Activated T-cell treated with anti-CD3 and anti-CD28 coated beads, Interleukin-2, amount 50 U/mL, for 24 hours (primary cell): ENCODE measurements at places on chromosomes 4 and X.

- H3K4me1 ChIP-seq, result no peaks in the 10 kb centered on the region
- H3K27me3 ChIP-seq, result no peaks in the 10 kb centered on the region
- no peak overlapping the region for H3K4me3 ChIP-seq
- no peak for DNase-seq
Measured at GRCh38 chr4:94650690-94651089, 107.1 kb upstream of the BMPR1B start.

- no peaks in the 10 kb centered on the region for H3K4me1 ChIP-seq
- H3K27ac ChIP-seq, result no peak overlapping the region
- H3K4me3 ChIP-seq, result no peak overlapping the region
- DNase-seq, result no peak
Measured at GRCh38 chrX:118756101-118756500, 28.7 kb downstream of the IL13RA1 start.

GRCh38 chr4:123345935-123346300 lies 50.7 kb upstream of the SPRY1 start:
- no peaks in the 10 kb centered on the region for H3K36me3 ChIP-seq
- H3K27ac ChIP-seq, result no peak overlapping the region
- no peak overlapping the region for H3K4me3 ChIP-seq
- no peak for DNase-seq

DNA sequence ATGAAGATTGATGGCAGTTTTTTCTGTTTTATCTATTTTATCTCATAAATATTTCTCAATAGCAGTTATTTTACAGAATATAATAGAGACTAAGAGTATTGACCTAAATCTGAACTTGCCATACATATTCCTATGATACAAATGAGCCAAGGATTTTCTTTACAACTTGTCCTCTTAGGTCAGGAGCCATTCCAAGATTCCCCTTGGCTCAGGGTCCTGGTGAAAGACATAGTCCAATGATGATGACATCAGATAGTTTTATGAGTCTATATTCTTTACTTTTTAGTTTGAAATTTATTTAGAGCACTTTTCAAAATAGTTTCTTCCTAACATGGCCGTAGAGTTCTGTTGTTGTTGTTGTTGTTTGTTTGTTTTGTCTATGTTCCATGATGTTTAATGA lies 869.1 kb upstream of the GRID2 start:
- DNase-seq, result no peak
- H3K36me3 ChIP-seq, result no peaks in the 10 kb centered on the region
- no peak overlapping the region for H3K4me3 ChIP-seq
- no peaks in the 10 kb centered on the region for H3K27me3 ChIP-seq
- H3K4me1 ChIP-seq, result no peaks in the 10 kb centered on the region

DNA sequence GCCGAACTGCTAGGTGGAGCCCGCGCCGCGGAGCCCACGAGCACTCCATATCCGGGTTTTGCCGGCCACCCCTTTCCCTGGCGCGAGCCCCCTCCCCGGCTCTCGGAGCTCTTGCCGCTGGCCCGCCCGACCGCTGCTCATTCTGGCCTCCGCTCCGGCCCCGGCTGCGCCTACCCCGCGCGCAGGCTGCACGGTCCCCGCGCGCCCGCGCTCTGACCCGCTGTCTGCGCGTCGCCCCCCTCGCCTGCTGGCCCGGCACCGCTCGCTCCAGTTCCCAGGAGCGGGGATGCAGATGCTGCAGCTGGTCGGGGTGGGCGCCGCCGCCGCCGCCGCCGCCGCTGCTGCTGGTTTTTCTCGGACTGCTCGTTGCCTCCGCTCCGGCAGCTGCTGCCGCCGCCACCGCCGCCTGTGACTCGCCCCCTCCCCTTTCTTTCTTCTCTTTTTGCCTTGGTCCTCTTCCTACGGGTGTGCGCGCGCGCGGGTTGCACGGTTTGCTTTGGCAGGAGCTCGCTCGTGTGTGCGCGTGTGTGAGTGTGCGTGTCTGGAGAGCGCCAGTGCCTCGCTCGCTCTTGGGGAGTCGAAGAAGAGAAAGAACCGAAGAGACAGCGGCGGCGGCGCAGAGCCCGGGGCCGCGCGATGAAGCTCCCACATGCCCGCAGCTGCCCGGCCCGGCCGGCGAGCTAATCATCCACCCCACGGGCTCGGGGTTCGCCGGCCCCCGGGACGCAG lies at the start of gene ADGRL3:
Gene ADGRL3 (plus strand): TSS at position 140 of the 729 bp plus-strand sequence.
- H3K36me3 ChIP-seq, result no peaks in the 10 kb centered on the region
- DNase-seq, result no peak
- H3K27me3 ChIP-seq, result peaks cover 52% of the 10 kb centered on the region
- H3K27ac ChIP-seq, result no peak within 1 kb of the TSS
- peaks cover 1% of the 10 kb centered on the region for H3K4me1 ChIP-seq
- H3K4me3 ChIP-seq, result no peak within 1 kb of the TSS

GRCh38 chrX:133513123-133513522 lies 97.8 kb upstream of the GPC4 start:
- no peaks in the 10 kb centered on the region for H3K4me1 ChIP-seq
- H3K27me3 ChIP-seq, result peaks cover 18% of the 10 kb centered on the region
- DNase-seq, result no peak

DNA sequence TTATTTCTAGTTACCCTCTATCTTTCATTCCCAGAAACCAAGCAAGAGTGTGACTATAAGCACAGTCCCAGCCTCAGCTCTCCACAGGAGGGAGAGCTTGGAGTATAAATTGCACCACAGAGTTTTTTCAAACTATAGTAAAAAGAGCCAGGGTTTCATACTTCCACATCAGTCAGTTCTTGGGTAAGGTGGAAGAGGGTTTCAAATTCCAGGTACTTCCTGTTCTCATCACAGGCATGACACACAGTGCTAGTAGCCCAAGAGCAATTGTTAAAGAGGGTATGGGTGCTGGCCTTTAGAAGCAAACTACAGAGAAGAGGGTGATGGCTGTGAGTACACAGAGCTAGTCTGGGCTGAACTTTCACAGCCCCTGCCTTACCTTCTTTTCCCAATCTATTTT lies 5.7 kb upstream of the IL1RAPL1 start:
- H3K27me3 ChIP-seq, result peaks cover 8% of the 10 kb centered on the region
- DNase-seq, result no peak
- no peak overlapping the region for H3K27ac ChIP-seq
- H3K4me1 ChIP-seq, result no peaks in the 10 kb centered on the region

DNA sequence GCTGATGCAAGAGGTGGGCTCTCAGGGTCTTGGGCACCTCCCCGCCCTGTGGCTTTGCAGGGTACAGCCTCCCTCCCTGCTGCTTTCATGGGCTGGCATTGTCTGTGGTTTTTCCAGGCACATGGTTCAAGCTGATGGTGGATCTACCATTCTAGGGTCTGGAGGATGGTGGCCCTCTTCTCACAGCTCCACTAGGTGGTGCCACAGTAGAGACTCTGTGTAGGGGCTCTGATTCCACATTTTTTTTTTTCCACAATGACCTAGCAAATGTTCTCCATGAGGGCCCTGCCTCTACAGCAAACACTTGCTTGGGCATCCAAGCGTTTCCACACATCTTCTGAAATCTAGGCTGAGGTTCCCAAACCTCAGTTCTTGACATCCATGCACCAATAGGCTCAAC lies 657.9 kb upstream of the CT83 start:
- no peak overlapping the region for H3K4me3 ChIP-seq
- no peak overlapping the region for H3K27ac ChIP-seq
- DNase-seq, result no peak

DNA sequence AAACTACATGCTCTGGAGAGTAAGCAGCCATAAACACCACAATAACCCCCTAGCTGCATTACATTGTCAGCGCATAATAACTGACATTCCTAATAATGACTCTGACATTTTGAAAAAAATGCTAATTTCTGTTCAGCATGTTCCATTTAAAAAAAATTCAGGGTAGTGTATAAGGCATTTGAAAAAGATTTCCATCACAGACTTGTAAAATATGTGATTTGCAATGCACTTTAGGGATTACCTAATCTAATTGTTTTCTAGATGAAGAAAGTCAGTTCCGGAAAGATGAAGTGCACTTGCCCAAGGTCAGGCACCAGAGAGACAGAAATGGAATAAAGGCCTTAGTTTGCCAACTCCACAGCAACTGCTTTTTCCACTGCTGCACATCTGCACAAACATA lies 55.3 kb downstream of the FANCB start:
- H3K4me3 ChIP-seq, result no peak overlapping the region
- peaks cover 13% of the 10 kb centered on the region for H3K27me3 ChIP-seq
- no peak overlapping the region for H3K27ac ChIP-seq
- DNase-seq, result no peak
- H3K36me3 ChIP-seq, result no peaks in the 10 kb centered on the region

GRCh38 chr4:57103051-57103450 lies 7.1 kb downstream of the IGFBP7 start:
- H3K4me3 ChIP-seq, result no peak overlapping the region
- no peaks in the 10 kb centered on the region for H3K36me3 ChIP-seq
- H3K27ac ChIP-seq, result no peak overlapping the region
- no peak for DNase-seq
- H3K4me1 ChIP-seq, result no peaks in the 10 kb centered on the region

GRCh38 chr4:170009291-170009690 lies 16.9 kb downstream of the MFAP3L start:
- no peak for DNase-seq
- no peak overlapping the region for H3K4me3 ChIP-seq
- no peaks in the 10 kb centered on the region for H3K36me3 ChIP-seq
- H3K4me1 ChIP-seq, result peaks cover 6% of the 10 kb centered on the region

DNA sequence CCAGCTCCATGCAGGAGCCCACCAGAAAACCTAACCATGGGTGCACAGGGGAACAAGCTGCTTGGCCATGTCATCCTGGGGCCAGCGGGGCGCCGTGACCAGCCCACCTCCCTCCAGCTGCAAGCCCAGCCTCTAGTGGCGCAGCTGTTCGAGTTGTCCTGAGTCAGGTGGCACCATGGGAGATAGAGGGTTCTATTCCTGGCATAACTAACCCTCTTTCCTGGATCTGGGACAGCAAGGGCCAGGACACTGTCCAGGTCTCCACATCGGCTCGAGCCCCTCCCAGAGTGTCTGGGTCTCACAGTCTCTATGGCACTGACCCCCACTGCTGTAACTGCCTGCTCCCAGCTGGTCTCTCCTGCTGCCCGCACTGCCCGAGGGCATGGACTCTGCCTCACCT lies 16.7 kb downstream of the ABLIM2 start:
- H3K36me3 ChIP-seq, result no peaks in the 10 kb centered on the region
- H3K4me3 ChIP-seq, result no peak overlapping the region
- peaks cover 5% of the 10 kb centered on the region for H3K27me3 ChIP-seq
- no peak overlapping the region for H3K27ac ChIP-seq
- H3K4me1 ChIP-seq, result no peaks in the 10 kb centered on the region
- no peak for DNase-seq

DNA sequence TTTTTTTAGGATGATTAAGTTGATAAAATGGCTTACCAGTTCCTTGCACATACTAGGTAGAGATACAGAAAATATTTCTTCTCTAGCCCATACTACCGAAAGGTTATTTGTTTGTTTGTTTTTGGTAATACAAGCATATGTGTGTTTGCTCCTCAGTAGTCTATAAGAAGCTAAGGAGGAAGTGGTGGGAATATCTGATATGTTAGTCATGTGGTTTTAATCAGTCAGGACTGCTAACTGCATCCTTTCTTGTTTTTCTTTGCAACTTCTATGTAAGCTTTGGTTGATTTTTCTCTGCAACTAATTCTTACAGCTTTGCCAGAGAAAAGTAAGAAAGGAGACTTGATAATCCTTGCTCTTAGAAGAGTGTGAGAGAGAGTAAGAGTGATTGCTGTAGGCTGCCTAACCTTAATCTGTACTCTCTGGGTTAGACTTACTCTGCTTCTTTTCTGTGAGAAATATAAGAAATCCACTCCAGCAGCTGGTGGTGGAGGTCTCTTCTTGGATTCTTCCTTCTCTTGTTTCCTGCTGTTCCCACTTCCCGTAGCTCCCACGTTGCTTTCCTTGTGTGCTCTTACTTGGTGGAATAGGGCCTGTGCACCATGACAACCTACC lies 28.3 kb downstream of the SEPTIN11 start:
- no peak for DNase-seq
- H3K36me3 ChIP-seq, result peaks cover 2% of the 10 kb centered on the region
- no peak overlapping the region for H3K4me3 ChIP-seq

DNA sequence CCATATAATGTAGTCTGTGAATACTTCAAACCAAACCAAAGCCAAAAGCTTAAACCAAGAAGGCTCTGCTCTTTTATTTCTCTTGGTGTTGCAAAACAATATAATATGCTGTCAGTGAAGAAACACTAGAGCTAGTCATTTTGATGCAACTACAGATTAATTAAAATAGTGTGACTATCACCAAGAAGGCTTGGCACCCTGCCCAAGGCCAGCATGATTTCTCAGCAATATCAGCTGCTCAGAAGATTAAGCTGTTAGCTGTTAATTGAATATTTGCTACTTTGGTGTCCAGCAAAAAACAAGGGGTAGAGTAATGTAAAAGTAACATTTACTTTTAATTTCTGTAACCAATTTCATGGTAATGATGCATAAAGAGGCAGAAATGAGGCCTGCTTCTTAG lies 104.9 kb upstream of the PRPS2 start:
- no peaks in the 10 kb centered on the region for H3K36me3 ChIP-seq
- H3K4me3 ChIP-seq, result no peak overlapping the region
- peaks cover 34% of the 10 kb centered on the region for H3K27me3 ChIP-seq
- H3K4me1 ChIP-seq, result no peaks in the 10 kb centered on the region
- H3K27ac ChIP-seq, result no peak overlapping the region
- DNase-seq, result no peak

GRCh38 chr4:85600501-85600900 lies 125.6 kb downstream of the ARHGAP24 start:
- DNase-seq, result no peak
- no peaks in the 10 kb centered on the region for H3K4me1 ChIP-seq
- H3K27ac ChIP-seq, result no peak overlapping the region
- H3K4me3 ChIP-seq, result no peak overlapping the region
- no peaks in the 10 kb centered on the region for H3K27me3 ChIP-seq

GRCh38 chr4:140256335-140256734 lies 102.4 kb upstream of the MAML3 start:
- peaks cover 36% of the 10 kb centered on the region for H3K4me1 ChIP-seq
- H3K27ac ChIP-seq, result no peak overlapping the region
- peaks cover 39% of the 10 kb centered on the region for H3K27me3 ChIP-seq
- no peak overlapping the region for H3K4me3 ChIP-seq

GRCh38 chr4:7333024-7333780 lies 101.5 kb downstream of the PSAPL1 start:
- no peaks in the 10 kb centered on the region for H3K4me1 ChIP-seq
- H3K4me3 ChIP-seq, result no peak overlapping the region
- H3K27ac ChIP-seq, result no peak overlapping the region
- DNase-seq, result no peak
- H3K27me3 ChIP-seq, result no peaks in the 10 kb centered on the region

DNA sequence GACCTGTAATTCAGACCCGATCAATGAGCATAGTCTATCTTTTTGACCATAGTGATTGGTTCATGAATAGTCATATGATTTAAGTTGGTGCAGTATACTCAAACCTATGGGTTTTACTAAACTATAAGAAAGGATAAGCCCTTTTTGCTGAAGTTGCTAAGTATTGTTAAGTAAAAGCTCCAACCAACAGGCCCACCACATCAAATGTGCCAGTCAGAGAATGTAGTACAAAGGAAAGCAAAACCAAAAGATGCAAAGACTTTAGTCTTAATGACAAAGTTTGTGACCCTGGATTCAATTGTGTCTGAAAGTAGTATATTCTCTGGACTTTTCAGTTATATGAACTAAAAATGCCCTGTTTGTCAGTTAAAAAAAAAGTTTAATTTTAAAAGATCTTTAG lies 208.1 kb upstream of the TET2 start:
- no peak for DNase-seq
- H3K36me3 ChIP-seq, result no peaks in the 10 kb centered on the region
- peaks cover 36% of the 10 kb centered on the region for H3K4me1 ChIP-seq
- no peaks in the 10 kb centered on the region for H3K27me3 ChIP-seq

- H3K27me3 ChIP-seq, result peaks cover 9% of the 10 kb centered on the region
- H3K36me3 ChIP-seq, result no peaks in the 10 kb centered on the region
- no peak for DNase-seq
- H3K4me1 ChIP-seq, result no peaks in the 10 kb centered on the region
- no peak overlapping the region for H3K4me3 ChIP-seq
Measured at GRCh38 chr4:16942491-16942890, 44.0 kb upstream of the LDB2 start.
